ENCODE measurements at places on chromosomes 6 and 20.

DNA sequence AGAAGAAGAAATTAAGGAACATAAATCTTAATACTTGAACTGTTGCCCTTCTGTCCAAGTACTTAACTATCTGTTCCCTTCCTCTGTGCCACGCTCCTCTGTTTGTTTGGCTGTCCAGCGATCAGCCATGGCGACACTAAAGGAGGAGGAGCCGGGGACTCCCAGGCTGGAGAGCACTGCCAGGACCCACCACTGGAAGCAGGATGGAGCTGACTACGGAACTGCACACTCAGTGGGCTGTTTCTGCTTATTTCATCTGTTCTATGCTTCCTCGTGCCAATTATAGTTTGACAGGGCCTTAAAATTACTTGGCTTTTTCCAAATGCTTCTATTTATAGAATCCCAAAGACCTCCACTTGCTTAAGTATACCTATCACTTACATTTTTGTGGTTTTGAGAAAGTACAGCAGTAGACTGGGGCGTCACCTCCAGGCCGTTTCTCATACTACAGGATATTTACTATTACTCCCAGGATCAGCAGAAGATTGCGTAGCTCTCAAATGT, 17.1 kb downstream of the IRF4 start:
- no peak for DNase-seq

- DNase-seq: no peak
Observed at GRCh38 chr6:88120635-88121034, 45.5 kb downstream of the CNR1 start.

DNA sequence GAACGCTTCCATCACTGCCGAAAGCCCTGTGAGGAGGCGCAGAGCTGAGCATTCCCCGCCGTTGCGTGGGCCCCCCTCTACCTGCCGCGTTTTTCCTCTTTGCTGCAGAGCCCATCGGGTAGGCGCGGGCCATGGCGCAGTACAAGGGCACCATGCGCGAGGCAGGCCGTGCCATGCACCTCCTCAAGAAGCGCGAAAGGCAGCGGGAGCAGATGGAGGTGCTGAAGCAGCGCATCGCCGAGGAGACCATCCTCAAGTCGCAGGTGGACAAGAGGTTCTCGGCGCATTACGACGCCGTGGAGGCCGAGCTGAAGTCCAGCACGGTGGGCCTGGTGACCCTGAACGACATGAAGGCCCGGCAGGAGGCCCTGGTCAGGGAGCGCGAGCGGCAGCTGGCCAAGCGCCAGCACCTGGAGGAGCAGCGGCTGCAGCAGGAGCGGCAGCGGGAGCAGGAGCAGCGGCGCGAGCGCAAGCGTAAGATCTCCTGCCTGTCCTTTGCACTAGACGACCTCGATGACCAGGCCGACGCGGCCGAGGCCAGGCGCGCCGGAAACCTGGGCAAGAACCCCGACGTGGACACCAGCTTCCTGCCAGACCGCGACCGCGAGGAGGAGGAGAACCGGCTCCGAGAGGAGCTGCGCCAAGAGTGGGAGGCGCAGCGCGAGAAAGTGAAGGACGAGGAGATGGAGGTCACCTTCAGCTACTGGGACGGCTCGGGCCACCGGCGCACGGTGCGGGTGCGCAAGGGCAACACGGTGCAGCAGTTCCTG, 693 bp downstream of the FAM50B start:
- DNase-seq: no peak

DNA sequence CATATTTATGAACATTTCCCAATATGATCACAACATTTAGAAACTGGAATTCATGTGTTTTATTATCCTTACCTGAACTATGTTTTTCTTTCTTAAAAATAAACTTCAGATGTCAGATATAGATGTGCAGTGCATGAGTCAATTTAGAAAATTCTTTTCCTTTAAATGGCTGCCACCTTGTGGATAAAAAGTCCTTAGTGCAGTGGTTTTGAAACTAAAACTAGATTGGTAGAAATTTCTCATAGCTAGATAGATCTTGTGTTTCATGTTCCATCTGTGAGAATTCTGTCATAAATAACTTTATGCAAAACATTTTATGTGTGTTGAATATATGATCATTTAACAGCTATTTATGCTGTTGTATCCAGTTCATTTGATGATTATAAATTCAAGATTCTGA, 134.9 kb downstream of the KLHL32 start:
- DNase-seq: no peak

DNA sequence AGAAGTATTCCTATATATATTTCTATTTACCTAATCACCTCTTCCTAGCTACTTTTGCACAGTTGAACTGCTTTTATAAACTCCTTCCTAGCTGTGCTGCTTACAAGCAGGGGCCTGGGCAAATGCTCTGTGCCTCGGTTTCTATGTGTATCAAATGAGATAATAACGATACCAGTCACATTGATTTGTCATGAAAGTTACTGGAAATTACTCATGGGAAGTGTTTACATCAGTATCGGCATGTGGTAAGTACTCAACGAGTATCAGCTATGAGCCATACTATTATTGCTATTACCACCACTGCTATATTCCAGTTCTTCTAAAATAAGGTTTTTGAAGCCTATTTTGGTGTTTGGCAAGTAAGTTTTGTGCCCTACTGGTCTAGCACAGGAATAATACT, 4.9 kb downstream of the LAMA4 start:
- no peak for DNase-seq

DNA sequence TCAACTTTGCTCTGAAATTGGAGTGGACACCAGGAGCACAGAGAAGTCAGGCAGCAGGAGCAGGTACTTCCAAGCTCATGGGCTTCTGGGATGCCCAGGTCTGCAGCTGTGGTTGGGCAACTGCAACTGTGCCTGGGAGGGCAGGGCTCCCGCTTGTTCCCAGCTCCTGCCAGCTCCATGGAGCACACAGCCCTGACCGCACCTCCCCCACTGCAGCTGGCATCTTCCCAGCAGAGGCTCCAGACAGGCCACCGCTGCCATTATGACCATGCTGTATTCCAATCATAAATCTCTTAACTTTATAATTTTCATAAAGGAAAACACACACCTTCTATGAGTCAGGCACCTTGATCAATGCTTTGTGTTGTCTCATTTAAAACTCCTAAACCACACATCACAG, 36.9 kb downstream of the STK38 start:
- DNase-seq: no peak

DNA sequence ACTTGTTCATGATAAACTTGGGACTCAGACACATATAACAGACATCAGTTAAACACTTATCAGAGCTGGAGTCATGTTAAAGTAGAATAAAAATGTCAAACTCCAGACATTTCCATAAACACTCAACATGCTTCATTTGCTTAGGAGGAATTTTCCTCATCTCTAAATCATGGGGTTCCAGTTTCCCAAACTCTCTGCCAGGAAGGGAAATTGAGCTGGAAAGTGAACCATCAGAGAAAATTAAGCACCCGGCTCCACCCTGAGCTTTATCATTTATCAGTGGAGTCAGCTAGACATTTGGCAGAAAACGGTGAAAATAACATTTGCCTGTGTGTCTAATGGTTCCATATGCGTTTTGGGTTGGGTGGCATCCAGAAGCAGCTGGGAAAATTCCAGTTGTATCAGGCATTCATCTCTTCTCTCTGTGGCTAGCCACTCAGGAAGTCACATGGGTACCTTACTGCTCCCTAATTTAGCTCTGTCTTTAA, 25.3 kb upstream of the ZNFX1 start:
- DNase-seq: no peak

DNA sequence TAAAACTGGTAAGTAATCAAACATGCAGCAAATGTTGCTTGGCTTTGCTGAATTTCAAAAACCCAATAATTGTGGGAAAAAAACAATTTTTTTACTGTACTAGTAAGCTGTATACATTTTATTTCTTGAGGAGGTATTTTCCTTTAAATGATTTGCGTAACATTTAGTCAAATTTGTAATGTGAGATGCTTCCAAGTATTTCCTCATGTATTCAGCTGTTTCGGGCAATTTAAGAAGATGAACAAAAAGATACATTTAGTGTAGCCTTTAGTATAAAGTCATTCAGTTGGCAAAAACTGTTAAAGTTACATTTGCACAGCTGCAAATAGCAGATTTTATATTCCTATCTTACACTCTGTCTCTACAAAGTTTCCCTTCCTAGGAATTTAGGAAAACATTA, 186.1 kb upstream of the SCGN start:
- DNase-seq: no peak

GRCh38 chr6:34390531-34391472, 1.7 kb downstream of the NUDT3 start:
- no peak for DNase-seq

DNA sequence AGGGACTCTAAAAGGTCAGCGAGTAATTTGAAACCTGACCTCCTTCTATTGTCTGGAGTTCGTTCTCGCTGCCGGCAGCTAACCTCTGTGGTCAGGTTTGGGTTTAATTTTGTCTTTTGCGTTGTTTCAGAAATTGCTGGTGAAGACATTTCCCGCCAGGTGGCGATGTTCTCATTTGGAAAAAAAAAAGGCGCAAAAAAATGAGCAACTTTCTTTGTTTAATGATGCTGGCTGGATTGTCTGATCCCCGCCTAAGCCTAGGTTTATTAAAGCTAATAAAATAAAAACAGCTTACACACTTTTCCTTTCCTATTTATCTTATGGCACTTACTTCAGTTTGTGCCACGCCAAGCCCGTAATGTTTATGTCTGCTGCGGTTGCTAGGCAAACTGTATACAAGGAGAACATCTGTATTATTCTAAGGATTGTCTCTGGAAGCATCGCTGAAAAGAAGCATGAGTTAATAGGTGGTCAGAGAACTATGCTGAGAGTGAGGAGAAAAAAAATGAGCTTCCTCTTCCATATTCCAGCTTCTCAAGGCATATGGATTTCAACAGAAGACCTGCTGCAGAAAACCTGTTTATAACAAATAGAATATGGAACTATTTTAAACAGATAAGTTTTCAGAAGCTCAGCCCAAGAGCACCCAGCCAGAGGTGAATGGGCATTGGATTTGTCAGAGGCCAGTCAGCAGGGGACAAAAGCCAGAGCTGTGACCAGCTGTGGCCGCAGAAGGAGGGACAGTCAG, 205.7 kb downstream of the DOK5 start:
- no peak for DNase-seq

DNA sequence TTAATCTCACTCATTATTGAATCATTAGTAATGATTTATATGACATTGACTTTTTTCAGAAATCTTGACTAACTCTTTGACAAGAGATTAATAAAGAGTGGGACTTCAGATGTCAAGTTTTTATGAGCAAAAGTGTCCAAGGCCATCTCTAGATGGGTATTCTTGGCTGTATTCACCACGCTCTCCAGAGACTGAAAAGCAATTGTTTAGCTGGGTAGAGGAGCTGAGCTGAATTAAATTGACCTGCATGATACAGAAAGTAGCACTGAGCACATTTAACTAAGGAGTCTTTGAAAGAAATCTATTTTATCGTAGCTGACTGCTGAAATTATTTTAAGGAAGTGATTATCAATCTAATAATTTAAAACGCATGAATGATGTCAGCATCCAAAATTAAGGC, 89.4 kb downstream of the LINC00237 start:
- DNase-seq: no peak

- no peak for DNase-seq
Observed at GRCh38 chr6:124434421-124434820, 527.8 kb upstream of the RNF217 start.

DNA sequence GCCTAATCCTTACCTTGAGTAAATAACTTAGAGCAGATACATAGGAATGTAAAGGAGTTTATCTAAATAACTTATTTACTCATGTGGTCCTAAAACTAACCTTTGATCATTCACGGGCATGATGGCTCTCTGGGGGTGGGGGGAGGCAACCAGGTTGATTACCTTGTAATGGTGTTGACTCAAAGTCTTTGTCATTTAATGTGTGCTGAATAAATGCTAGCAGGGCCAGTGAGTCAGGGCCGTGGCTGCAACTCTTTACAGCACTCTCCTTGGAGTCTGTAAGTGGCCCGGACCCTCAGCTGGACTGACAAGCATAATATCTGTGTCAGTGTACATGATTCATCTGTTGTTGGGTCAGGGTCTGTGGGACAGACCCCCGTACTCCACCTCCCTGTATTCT, 203.0 kb downstream of the EPM2A start:
- DNase-seq: no peak

GRCh38 chr20:53926428-53927028, 143.9 kb downstream of the BCAS1 start:
- DNase-seq: peak; percentile 34

- DNase-seq: no peak
Observed at GRCh38 chr6:120378582-120379220, 955.6 kb downstream of the TBC1D32 start.

DNA sequence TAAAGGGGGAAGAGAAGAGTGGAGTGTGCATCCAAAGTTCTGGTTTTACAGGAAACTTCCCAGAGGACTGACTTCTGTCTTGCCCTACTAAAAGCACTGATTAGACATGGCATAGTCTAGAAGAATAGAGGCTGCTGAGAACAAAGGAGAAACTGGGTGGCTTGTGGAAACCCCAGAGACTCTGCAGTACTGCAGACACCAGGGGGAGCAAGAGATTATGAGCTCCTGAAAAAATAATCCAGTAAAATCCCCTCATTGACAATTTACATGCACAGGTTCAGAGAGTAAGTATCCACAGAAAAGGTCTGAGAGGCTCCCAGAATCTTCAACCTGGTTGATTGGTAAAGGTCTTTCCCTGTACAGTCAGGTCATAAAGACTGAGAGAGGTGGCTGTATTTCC, 48.7 kb upstream of the CLVS2 start:
- DNase-seq: no peak

Data from activated B cell treated with CpG ODN at 0.5 μM for 24 hours (primary cell).